Fibroblast of mammary gland (primary cell): ENCODE measurements at places on chromosomes 1 and 21.

DNA sequence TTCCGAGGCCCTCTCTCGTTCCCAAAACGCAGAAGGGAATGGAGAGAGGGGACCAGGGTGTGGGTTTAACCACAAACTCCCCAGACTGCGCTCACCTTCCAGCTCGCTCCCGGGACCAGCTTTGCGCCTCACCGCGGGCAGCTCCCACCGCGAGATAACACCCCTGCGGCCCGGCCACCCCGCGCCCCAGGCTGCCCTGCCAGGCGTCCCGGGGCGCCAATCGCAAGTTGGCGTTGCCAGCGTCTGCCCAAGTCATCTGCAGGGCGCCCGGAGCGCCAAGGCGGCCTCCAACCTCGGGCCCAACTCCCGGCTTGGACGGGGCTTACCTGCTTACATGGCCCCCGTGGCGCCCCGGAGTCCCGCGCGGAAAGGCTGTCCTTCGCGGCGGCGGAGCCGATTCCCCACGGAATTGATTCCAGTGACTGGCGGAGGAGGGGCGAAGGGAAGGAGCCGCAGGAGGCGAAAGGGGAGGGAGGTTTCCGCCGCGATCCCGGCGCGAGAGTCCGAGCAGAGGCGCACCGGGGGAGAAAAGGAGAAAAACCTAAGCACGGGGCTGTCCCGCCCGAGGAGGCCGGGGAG, 456 bp downstream of the PTPN14 start:
- DNase-seq, result no peak

GRCh38 chr1:206700445-206701036, 15.8 kb downstream of the MAPKAPK2 start:
- peak; percentile 90 for DNase-seq

- no peak for DNase-seq
Observed at GRCh38 chr1:226074046-226074445, 11.5 kb downstream of the H3-3A start.

GRCh38 chr1:2802421-2802961, 998 bp upstream of the TTC34 start:
- no peak for DNase-seq

DNA sequence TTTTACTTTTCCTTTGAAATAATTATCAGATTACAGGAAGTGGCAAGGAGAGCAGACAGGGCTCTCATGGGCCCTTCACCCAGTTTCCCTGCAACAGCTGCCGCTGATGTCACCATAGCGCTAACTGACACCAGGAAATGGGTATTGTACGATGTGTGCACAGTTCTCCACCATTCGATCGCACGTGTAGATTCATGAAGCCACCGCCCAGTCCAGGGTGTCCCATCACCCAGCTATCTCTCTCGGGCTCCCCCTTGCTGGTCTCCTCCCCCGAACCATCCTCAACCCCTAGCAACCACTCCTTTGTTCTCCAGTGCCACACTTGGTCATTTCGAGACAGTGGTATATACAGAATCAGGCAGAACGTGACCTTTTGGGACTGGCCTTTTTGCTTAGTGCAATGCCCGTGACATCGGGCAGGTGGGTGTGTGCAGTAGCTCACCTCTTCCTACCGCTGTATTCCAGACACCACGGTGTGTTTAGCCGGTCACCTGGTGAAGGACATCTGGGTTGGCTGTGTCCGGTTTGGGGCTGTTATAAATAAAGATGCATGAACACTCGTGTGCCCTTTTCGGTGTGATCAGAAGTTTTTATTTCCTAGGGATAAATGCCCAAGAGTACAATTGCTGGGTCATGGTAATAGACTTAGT, 118.4 kb downstream of the CRYAA start:
- no peak for DNase-seq

GRCh38 chr1:32063261-32063681, 9.5 kb upstream of the TMEM39B start:
- DNase-seq, result peak; percentile 67

- DNase-seq, result no peak
Observed at GRCh38 chr1:16189921-16190621, 22.4 kb downstream of the ARHGEF19 start.

DNA sequence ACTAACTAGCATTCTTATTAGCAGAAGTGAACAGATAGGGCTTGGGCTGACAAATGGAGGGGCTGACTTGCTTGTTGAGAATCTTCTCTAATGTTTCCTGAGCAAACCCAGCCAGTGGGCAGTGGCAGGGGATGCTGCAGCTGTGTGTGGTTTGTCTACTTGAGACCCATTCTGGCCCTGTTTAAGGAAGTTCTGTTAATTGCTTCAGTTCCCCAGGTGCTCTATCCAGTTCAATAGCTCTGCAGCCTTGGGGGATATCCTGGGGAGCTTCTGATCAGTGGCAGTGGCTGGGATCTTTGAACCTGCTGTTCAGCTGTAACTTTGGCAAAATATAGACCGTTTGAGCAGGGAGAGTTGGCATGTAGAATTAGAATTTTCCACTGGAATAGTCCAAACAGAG, 137.4 kb downstream of the ZNF326 start:
- no peak for DNase-seq

GRCh38 chr1:232110281-232111090, 483.9 kb downstream of the DISC1 start:
- DNase-seq, result peak; percentile 37

DNA sequence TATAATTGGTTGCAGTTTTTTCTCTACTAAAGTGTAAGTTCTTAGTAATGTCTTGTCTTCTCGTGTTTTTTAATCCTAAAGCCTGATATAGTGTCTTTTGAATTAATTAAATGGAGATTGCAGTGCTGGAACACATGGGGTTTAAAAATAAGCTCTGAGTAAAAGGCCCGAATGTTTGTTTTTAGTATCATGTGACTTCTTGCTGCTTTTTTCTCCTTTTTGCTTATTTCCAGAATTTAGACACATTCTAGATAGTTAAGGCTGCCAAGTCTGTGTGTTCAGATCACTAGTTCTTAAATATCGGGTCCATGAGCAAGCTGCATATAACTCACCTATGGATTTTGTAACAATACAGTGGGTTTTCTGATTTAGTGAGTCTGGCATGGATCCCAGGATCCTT, 27.5 kb downstream of the KCTD3 start:
- DNase-seq, result no peak

GRCh38 chr1:186994897-186995296, 166.1 kb downstream of the PLA2G4A start:
- no peak for DNase-seq

GRCh38 chr1:27672750-27673112, 739 bp upstream of the IFI6 start:
- DNase-seq, result peak; percentile 52

- DNase-seq, result no peak
Observed at GRCh38 chr1:26121854-26122773, 10.5 kb downstream of the PDIK1L start.

DNA sequence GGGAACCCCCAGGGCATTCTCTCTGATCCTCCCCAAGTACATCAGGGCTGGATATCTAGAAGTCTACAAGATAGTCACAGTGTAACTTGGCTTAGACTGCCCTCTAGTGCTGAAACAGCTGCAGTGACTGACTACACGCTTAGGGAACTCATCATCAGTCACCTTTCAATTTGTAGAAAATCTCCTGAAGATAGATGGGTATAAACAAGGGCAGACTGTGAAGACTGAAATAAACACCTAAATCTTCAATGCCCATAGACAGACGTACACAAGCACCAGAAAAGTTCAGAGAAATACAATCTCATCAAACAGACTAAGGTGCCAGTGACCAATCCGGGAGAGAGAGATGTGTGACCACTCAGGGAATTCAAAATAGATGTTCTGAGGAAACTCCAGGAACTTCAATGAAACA, 46.6 kb downstream of the PACC1 start:
- DNase-seq, result peak; percentile 86
